Suprapubic skin (tissue), 4 donors: ENCODE measurements at places on chromosomes 5 and 9. TPM values are rescaled to one million over a fixed set of nuclear protein-coding genes. Genes with fewer than 3 reads are reported as not detected.

The WWC1 gene
- 33.3 TPM for total RNA-seq

The ENTREP1 gene
- total RNA-seq, result 17.4 TPM

The SH3TC2 gene
- 1.9 TPM for total RNA-seq

The GABRB2 gene
- total RNA-seq, result 0.24 TPM

The IFNA13 gene
- not detected for total RNA-seq

The IFNA2 gene
- not detected for total RNA-seq

The BSPRY gene
- 37.3 TPM for total RNA-seq

DNA sequence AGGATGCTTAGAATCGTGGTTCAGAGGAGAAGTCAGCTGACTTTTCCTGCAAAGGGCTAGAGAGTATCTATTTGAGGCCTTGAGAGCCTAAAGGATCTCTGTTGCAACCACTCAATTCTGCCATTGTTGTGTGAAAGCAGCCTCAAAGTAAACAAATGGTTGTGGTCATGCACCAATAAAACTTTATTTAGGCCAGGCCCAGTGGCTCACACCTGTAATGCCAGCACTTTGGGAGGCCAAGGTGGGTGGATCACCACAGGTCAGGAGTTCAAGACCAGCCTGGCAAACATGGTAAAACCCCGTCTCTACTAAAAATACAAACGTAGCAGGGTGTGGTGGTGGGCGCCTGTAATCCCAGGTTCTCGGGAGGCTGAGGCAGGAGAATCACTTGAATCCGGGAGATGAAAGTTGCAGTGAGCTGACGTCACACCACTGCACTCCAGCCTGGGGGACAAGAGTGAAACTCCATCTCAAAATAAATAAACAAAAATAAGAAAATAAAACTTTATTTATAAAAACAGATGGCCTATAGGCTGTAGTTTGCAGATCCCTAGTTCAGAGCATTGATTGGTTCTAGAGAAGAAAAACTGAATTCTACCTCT lies 135.9 kb upstream of the KLF4 start:
- no peak for DNase-seq

- DNase-seq, result no peak
Measured at GRCh38 chr5:56328753-56329560, 95.8 kb upstream of the ANKRD55 start.

DNA sequence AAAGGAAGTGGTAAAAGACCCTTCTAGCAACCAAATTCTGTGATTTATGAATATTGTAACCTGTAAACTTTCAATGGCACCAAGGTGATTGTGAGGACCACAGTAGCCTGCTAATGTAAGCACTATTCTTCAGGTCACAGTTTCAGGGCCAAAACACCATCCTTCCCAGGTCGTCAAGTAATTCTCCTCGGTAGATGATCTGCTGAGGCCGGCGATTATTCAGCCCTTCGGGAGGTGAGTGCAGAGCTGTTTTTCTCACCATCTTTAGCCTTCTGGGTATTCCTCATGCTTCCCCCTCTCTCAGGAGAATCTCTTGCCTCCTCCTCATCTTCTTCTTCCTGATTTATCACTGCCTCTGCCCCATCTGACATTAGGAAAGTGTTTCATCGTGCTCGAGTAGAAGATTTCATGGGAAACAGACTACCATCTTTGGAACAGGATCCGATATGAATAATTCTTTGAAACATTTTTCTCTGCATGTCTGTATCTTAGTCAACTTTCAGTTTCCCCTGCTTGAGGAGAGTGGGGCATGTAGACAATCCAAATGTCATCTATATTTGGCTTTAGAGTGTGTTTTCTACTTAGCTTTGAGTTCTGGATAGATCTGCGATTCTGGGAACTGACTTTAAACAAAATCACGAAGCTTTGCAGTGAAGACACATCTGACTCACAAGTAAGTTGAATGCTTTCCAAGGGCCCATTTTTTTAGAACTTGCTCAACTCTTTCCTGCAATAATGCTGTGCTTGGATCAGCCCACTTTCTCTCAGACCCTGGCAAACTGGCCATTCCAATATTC lies 173.9 kb downstream of the AOPEP start:
- no peak for DNase-seq

DNA sequence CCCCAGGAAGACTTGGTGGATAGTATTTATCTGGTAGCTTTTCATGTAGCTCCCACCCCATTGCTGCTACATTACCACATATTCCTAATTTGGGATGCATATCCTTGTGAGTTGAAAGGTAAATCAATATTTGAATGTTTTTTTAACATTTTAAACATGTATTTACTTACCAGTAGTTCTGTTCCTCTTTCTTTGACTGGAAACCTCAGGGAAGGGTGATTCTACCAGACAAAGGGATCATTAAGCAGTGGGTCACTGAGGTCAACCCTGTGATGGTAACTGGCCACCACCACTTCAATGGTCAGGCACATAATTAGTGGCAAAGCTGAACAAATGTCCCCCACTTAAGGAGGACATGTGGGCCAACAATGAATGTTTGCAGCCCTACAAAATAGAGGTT lies 27.2 kb upstream of the KLF9 start:
- no peak for DNase-seq

- no peak for DNase-seq
Measured at GRCh38 chr9:129594632-129595031, 26.3 kb downstream of the C9orf50 start.

DNA sequence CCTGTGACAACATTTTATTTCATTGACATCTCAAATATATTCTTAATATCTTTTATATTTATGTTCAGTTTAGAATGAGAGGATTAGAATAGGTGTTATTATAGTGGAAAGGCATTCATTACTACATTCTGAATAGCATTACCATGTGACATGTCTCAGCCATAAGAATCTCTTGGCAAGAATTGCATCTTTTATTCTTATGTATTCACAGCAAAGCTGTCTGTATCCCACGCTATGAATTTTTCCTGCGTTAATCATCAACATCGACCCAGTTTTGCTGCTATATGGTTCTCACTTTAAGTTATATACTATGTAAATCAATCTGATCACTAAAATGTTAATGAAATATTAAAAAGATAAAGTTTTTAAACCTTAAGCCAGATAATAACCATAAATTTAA lies 248.6 kb downstream of the TMEM232 start:
- DNase-seq, result no peak

DNA sequence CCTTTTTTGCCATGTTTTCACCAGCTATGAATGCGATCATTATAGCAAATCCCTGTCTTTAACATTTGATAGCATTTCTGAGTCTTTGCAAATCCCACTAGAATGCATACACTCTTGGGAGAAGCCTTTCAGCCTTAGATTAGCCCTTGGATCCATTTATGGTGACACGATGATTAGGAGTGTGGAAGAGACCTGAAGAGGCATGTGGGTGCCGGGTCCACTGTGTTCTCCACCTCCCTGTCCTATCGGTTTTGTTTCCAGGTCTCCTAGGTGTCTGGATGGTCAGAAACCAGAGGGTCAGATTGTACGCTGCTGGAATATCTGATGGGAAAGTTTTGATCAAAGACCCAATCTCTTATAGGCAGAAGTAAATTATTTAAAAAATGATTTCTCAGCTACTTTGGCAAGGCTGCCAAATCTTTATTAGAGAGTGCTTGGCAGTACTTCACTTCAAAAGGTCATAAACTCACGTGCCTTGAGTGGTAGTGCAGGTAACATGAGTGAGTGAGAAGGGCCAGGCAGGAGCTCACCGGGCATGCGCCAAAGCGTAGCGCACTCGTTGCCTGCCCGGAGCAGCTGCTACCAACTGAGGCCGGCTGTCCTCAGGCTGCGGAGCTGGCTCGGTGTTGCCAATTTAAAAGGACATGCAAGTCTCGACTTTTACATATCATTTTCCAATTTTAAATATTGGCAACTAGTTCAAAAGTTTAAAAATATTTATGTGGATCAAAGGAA lies 51.3 kb downstream of the PCSK5 start:
- no peak for DNase-seq

DNA sequence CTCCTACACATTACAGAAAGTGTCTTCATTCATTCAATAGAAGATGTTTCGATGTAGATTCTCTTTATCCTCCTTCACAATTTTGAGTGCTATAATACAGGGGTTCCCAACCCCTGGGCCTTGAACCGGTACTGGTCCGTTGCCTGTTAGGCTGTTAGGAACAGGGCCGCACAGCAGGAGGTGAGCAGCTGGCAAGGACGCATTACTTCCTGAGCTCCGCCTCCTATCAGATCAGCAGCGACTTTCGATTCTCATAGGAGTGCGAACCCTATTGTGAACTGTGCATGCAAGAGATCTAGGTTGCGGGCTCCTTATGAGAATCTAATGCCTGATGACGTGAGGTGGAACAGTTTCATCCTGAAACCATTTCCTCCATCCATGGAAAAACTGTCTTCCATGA lies 153.0 kb upstream of the SMC2 start:
- no peak for DNase-seq

DNA sequence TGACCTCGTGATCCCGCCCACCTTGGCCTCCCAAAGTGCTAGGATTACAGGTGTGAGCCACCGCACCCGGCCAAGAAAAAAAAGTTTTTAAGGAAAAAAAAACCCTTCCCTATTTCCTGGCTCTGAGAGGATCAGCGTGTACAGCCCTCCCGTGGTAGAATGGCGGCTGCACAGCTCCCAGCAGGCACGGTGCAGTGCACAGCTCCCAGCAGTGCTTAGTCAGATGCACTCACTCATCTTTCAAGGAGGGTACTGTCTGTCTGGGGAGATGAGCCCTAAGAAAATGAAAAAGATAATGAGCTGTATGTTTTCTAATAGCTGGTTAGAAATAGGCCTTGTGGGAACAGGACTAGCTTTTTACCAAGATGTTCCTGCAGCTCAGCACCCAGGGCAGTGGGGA lies 36.7 kb upstream of the SLC2A8 start:
- DNase-seq, result no peak

GRCh38 chr5:95853490-95853889 lies 31.0 kb upstream of the GLRX start:
- DNase-seq, result no peak

- no peak for DNase-seq
Measured at GRCh38 chr5:67623078-67623477, 426.5 kb upstream of the CD180 start.

DNA sequence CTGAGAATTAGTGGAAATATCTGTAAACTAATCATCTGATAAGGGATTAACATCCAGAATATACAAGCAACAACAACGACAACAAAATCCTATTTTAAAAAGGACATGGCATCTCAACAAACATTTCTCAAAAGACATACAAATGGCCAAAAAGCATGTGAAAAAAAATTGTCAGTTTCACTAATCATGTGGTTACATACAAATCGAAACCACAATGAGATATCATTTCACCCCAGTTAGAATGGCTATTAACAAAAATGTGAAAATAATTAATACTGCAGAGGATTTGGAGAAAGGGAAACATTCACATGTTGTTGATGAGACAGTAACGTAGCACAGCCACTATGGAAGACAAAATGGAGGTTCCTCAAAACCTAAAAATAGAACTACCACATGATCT lies 69.5 kb downstream of the ERP44 start:
- no peak for DNase-seq

- no peak for DNase-seq
Measured at GRCh38 chr5:107651325-107651724, 19.4 kb downstream of the EFNA5 start.

DNA sequence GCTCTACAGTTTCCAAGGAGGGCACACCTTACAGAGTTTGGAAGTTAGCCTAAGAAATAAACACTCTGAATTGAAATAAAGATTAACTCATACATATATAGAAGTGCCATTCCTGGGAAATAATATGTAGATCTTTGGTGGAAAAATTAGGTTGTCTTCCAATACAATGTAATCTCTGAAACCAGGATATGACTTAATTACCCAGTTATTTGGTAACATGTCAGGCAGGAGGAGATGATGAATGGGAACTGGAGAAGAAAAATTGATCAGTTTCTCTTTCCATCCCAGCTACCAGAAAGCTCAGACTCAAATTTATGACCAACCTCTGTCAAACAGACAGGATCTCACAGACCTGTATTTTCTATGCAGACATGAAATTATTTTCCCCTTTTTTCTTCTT lies 215.2 kb upstream of the SNX2 start:
- no peak for DNase-seq

DNA sequence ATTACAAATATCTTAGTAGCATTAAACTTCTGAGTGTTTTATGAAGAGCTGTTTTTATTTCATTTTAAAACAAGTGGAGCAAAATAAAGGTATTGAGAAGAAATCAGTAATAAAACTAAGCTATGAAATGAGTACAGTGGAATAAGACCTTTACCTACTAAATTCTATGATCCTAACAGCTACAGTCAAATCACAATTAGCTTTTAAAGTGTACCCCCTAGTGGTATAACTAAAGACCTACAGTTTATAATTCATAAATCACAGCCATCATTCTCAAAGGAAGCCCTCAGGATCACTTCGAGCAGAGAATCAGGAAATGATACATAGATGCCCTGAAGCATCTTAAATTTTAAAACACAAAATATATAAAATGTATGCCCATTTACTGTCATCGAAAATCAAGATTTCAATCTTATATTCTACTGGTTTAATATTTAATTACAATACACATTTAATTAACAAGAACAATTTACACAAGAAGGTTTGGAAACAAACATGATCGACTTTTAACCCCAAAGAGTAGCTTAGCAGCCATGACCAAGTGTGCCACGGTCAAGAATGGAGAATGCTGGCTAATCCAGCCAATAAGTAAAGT lies 12.3 kb downstream of the CCNH start:
- DNase-seq, result no peak

DNA sequence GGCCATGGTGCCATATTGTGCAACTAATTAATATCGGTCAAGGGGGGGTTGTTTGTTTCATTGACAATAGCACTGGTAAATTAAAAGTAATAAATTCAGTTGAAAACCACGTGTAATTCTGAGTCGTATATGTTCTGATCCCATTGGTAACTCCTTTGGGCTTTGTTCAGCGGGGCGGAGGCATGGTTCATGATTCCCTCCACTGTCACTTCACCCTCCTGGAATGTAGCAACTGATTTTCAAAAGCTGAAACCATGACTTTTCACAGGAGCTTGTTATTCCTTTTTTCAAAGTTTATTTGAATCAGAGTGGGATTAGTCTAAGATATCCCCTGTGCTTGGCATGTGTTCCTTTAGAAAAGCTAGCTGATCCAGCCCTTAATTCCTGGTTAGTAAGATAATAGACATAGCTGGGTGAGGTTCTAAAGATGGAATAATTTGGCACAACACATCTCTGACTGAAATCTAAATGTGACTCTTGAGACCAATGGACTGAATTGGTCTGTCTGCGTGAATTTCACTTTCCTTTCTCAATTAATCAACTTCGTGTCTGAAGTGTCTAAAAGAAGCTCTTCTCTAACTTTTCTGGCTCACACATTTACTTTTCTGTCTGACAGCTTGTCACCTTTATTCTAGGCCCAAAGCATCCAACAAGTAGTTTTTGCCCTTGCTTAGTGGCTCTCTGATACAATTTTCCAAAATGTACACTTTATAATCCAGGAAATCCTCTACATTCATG lies 185.7 kb upstream of the VCAN start:
- DNase-seq, result no peak

DNA sequence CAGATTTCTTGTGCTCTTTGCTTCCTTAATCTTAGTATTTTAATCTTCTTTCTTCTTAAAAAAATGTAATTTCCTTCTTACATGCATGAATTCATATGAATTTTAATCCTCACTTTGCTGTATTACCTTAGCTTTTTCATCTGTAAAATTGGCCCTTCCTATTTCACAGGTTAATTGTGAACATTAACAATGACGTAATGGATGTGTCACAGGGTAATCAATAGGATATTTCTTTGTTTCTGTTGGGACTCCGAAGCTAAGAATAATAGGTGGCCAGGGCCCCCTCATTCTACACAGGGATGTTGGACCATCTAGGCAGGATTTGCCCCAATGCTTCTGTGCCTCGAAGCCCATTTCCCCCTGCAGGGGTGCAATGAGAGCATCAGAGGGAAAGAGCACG lies 187.4 kb upstream of the NFIB start:
- DNase-seq, result no peak

GRCh38 chr9:32875242-32875641 lies 91.9 kb downstream of the TMEM215 start:
- no peak for DNase-seq
